Central memory CD8-positive, alpha-beta T cell (primary cell): ENCODE measurements at places on chromosomes 7 and 10.

DNA sequence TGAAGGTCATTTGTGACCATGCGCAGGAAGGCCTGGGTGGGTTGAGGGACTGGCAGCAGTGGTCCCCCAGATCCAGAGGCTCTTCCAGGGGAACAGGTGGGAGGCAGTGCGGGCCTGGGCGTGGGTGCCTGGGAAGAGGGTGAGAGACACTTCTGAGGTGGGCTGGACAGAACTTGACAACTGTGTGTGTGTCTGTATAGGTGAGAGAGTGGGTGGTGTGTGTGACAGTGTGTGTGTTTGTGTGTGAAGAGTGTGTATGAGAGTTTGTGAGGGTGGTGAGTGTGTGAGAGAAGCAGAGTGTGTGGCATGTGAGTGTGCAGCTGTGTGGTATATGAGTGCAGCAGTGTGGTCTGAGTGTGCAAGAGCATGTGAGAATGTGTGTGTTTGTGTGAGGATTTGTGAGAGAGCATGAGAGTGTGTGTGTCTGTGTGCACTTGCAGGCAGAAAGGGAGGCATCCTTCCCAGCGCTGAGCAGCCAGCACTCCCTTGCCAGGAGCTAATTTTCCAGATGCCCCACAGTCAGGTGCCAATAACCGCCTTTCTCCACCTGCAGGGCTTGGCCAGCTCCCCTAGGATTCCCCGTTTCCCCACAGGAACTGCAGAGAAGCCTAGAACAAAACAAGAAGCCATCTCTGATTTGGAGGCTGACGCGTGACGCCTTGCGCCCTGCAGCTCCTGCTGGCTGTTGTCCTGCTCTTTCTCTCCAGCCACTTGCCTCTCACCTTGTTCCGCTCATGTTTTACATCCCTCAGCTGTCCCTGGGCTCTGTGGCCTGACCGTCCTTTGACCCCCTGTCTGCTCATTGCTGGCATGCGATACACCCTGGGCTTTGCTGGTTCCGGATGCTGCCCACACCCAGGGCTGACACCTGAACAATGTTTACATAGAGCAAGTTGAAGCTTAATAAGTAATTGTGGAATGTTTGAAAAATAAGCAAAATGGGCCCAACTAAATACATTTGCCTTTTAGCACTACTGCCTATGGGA, 88.0 kb downstream of the TMEM178B start:
- DNase-seq, result no peak
- no peaks in the 10 kb centered on the region for H3K36me3 ChIP-seq
- H3K4me3 ChIP-seq, result no peak overlapping the region
- peaks cover 16% of the 10 kb centered on the region for H3K27me3 ChIP-seq

DNA sequence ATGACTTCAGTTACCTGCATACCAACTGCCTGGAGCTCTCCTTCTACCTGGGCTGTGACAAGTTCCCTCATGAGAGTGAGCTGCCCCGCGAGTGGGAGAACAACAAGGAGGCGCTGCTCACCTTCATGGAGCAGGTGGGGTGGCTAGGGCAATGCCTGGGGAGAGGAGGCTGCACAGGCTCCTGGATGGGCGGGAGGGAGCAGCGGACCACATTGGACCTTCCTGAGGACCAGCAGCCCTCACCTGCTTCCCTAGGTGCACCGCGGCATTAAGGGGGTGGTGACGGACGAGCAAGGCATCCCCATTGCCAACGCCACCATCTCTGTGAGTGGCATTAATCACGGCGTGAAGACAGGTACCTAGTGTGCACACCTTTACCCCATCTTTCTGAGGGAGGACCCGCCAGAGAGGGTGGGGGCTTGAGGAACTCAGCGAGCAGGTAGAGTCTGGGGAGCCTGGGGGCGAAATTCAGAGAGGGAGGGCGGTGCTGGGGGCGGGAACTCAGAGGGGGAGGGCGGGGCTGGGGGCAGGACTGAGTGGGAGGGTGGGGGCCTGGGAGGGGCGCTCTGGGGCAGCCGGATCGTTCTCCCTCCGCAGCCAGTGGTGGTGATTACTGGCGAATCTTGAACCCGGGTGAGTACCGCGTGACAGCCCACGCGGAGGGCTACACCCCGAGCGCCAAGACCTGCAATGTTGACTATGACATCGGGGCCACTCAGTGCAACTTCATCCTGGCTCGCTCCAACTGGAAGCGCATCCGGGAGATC, 9.0 kb downstream of the AEBP1 start:
- H3K4me3 ChIP-seq, result no peak overlapping the region
- no peak for DNase-seq
- H3K36me3 ChIP-seq, result peaks cover 4% of the 10 kb centered on the region
- H3K27me3 ChIP-seq, result peaks cover 8% of the 10 kb centered on the region
- no peak overlapping the region for H3K27ac ChIP-seq

DNA sequence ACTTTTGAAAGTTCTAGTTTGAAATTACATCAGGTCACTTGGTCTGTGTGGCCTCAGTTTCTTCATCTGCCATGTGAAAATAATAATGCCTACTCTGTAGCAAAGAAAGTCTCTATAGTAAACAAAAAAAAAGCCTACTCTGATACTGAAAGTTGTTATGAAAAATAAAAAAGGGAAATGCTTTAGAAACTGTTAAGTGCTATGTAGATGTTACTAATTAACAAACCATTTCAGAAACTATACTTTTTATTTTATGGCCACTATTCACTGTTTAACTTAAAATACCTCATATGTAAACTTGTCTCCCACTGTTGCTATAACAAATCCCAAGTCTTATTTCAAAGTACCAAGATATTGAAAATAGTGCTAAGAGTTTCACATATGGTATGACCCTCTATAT, 50.6 kb downstream of the CFTR start:
- no peak overlapping the region for H3K4me3 ChIP-seq
- DNase-seq, result no peak
- no peaks in the 10 kb centered on the region for H3K4me1 ChIP-seq
- no peaks in the 10 kb centered on the region for H3K36me3 ChIP-seq
- no peak overlapping the region for H3K27ac ChIP-seq
- H3K27me3 ChIP-seq, result no peaks in the 10 kb centered on the region

GRCh38 chr10:43868952-43869351, 220.3 kb upstream of the ZNF32 start:
- no peaks in the 10 kb centered on the region for H3K36me3 ChIP-seq
- no peak for DNase-seq

GRCh38 chr10:122199070-122199469, 72.0 kb upstream of the BTBD16 start:
- no peak overlapping the region for H3K4me3 ChIP-seq
- H3K27me3 ChIP-seq, result peaks cover 2% of the 10 kb centered on the region
- no peak for DNase-seq
- H3K36me3 ChIP-seq, result no peaks in the 10 kb centered on the region
- H3K27ac ChIP-seq, result no peak overlapping the region
- no peaks in the 10 kb centered on the region for H3K4me1 ChIP-seq

DNA sequence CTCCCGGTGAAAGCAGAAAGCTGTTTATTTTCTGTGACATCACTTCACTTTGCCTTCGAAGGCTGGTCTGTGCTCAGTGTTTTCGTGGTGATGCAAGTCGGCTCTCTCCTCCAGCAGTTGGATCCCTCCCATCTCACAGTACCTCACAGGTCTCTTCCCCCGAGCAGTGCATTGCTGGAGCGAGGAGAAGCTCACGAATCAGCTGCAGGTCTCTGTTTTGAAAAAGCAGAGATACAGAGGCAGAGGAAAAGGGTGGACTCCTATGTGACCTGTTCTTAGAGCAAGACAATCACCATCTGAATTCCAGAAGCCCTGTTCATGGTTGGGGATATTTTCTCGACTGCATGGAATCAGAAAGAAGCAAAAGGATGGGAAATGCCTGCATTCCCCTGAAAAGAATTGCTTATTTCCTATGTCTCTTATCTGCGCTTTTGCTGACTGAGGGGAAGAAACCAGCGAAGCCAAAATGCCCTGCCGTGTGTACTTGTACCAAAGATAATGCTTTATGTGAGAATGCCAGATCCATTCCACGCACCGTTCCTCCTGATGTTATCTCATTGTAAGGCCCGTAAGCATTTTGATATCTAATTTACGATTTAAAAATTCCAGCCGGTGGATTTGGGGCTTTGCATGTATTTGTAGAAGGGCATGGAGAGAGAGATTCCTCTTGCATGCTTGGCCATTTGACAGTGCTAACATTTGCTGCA, at the start of gene LGI1:
TSS of gene LGI1 (plus strand) at position 136 of the 707 bp plus-strand sequence. CDS start at position 345, 209 bp downstream.
- no peaks in the 10 kb centered on the region for H3K36me3 ChIP-seq
- peaks cover 6% of the 10 kb centered on the region for H3K4me1 ChIP-seq
- H3K4me3 ChIP-seq, result no peak within 1 kb of the TSS
- H3K27me3 ChIP-seq, result peaks cover 79% of the 10 kb centered on the region
- no peak for DNase-seq

- no peak overlapping the region for H3K27ac ChIP-seq
- no peak for DNase-seq
- H3K36me3 ChIP-seq, result no peaks in the 10 kb centered on the region
- no peak overlapping the region for H3K4me3 ChIP-seq
These were observed 258.6 kb downstream of the PAXIP1 start for GRCh38 chr7:154744256-154744860.

- H3K27ac ChIP-seq, result peak overlapping the region; percentile 81
- H3K27me3 ChIP-seq, result no peaks in the 10 kb centered on the region
- H3K36me3 ChIP-seq, result peaks cover 79% of the 10 kb centered on the region
- H3K4me3 ChIP-seq, result peak overlapping the region; percentile 36
- peaks cover 64% of the 10 kb centered on the region for H3K4me1 ChIP-seq
- DNase-seq, result no peak
These were observed 73.5 kb downstream of the MKI67 start for GRCh38 chr10:128052696-128053095.

DNA sequence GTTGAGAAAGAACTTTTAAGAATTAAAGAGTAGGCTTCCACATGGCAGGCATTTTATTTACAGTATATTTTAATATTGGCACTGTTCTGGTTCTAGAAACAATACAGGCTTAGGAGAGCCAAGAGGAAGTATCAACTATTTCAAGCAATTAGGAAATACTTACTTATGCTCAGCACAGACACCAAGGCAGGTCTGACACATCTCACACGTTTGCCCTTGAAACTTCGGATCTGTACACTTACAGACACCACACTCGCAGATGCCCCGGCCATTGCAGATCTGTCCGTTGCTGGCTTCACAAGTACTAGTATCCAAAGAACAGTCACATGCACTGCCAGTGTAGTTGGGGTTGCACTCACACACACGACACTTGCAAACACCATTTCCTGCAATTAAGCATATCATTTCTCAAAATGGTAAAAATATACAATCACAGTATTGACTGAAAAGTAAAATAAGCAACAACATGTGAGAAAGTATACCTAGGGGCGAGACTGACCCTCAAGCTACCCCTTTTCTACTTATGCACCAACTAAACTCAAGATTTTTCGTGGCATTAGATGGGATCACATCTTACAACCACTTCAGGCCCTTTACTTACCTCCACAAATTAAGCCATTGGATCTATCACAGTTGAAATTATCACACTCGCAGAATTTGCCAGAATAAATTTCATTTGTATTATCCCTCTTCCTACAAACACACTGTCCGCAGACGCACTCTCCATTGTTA, 46.6 kb downstream of the ITGB1 start:
- no peaks in the 10 kb centered on the region for H3K27me3 ChIP-seq
- no peak for DNase-seq
- no peak overlapping the region for H3K4me3 ChIP-seq
- peaks cover 18% of the 10 kb centered on the region for H3K4me1 ChIP-seq

- H3K4me1 ChIP-seq, result no peaks in the 10 kb centered on the region
- H3K27ac ChIP-seq, result no peak overlapping the region
- peaks cover 2% of the 10 kb centered on the region for H3K36me3 ChIP-seq
- DNase-seq, result no peak
- H3K4me3 ChIP-seq, result no peak overlapping the region
These were observed 493.8 kb downstream of the ARL4A start for GRCh38 chr7:13181216-13181615.

- H3K27ac ChIP-seq, result no peak overlapping the region
- H3K4me3 ChIP-seq, result no peak overlapping the region
- H3K27me3 ChIP-seq, result peaks cover 27% of the 10 kb centered on the region
- no peaks in the 10 kb centered on the region for H3K36me3 ChIP-seq
- H3K4me1 ChIP-seq, result no peaks in the 10 kb centered on the region
These were observed 127.6 kb downstream of the DNAJB9 start for GRCh38 chr7:108697254-108697653.

- H3K4me3 ChIP-seq, result no peak overlapping the region
- no peaks in the 10 kb centered on the region for H3K27me3 ChIP-seq
- no peak overlapping the region for H3K27ac ChIP-seq
- H3K36me3 ChIP-seq, result peaks cover 2% of the 10 kb centered on the region
- DNase-seq, result no peak
- H3K4me1 ChIP-seq, result no peaks in the 10 kb centered on the region
These were observed 18.8 kb downstream of the MRPS24 start for GRCh38 chr7:43850348-43851116.

DNA sequence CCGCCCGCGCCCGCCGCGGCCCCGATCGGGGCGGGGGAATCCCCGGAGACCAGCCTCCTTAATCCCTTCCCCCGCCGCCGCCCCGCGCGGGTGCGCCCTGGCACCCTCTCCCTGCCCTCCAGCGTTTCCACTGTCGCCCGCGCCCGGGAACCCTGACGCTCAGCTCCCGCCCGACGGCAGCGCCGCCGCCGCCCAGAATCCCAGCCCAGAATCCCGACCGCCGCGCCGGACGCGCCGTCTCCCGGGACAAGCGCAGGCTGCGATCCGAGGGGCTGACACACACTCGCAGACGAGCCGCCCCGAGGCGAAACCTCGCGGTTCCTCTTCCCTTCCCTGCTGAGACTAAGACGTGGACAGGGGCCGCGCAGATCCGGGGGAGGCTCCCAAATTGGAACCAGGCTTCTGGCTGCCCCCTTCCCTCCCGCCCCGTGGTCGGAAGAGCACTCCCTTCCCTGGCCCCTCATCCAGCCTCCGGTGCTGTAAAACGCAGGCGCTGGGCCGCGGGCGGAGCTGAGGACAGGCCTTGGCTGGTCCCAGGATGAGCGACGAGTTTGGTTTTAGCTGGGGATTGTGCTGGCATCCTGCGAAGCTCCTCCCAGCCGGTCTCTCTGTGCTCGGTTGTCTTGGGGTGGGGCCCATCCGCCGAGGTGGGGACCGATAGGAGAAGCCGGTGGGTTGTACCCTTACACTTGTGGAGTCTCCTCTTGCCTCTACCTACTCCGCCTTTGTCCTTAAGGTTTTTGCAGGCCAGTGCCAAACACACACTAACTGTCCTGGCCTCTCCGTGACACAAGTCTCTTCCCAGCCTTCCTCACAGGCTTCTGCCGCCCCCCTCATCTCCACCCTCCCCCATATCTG, 1.1 kb downstream of the MARVELD1 start:
- peaks cover 2% of the 10 kb centered on the region for H3K36me3 ChIP-seq
- H3K27me3 ChIP-seq, result peaks cover 27% of the 10 kb centered on the region
- peaks cover 15% of the 10 kb centered on the region for H3K4me1 ChIP-seq

DNA sequence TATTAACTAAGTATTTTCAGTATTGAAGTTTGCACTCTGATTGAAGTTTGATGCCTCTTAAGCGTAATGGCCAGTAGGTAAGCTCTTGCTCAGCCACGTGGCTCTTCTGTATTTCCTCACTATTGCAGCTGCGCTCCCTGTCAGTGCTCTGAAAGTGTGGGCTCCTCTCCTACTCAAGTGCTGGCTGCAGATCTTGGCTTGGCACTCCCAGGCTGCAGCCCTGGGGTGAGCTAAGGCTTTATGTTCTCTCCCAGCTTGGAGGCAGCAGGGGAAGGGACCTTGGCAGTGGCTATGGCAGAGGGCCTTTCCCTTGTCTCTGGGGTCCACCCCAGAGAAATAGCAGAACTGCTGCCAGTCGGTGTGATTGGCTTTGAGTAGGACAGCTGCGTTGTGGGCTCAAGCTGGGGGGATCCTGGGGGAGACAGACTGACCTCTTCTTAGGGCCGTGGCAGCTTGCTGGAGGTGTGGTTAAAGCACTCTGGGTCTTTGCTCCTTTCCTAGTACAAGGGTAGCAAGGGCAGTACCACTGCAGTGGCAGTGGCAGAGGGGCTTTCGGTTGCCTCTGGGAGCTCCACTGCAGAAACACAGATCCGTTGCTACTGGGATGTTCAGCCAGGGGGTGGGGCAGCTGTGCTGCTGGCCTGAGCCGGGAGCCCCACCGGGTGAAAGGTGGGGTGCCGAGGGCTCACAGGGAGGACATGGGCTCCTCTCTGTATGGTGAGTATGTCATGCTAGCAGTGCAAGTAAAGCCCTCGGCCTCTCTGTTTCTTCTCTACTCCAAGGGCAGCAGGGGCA, 100.5 kb downstream of the GLCCI1 start:
- DNase-seq, result no peak
- no peak overlapping the region for H3K27ac ChIP-seq
- peaks cover 16% of the 10 kb centered on the region for H3K36me3 ChIP-seq
